Activated CD8-positive, alpha-beta T cell treated with anti-CD3 and anti-CD28 coated beads for 36 hours (primary cell): ENCODE measurements at places on chromosomes 2 and 18. TPM values are rescaled to one million over a fixed set of nuclear protein-coding genes. Genes with fewer than 3 reads are reported as not detected.

GRCh38 chr2:144015036-144015435 lies 504.9 kb downstream of the ZEB2 start:
- peaks cover 3% of the 10 kb centered on the region for H3K36me3 ChIP-seq
- no peak overlapping the region for H3K27ac ChIP-seq
- peaks cover 2% of the 10 kb centered on the region for H3K4me1 ChIP-seq
- no peaks in the 10 kb centered on the region for H3K27me3 ChIP-seq
- DNase-seq = no peak
- H3K4me3 ChIP-seq = no peak overlapping the region

The SATB2 gene
- total RNA-seq = 0.14 TPM

GRCh38 chr2:242056785-242057184 lies 187.3 kb downstream of the RTP5 start:
- no peak overlapping the region for H3K4me3 ChIP-seq
- DNase-seq = no peak
- H3K36me3 ChIP-seq = no peaks in the 10 kb centered on the region
- no peak overlapping the region for H3K27ac ChIP-seq

GRCh38 chr2:36708041-36708741 lies 11.7 kb downstream of the VIT start:
- H3K4me3 ChIP-seq = no peak overlapping the region
- H3K27me3 ChIP-seq = no peaks in the 10 kb centered on the region
- no peaks in the 10 kb centered on the region for H3K4me1 ChIP-seq
- no peaks in the 10 kb centered on the region for H3K36me3 ChIP-seq
- no peak for DNase-seq

- no peaks in the 10 kb centered on the region for H3K4me1 ChIP-seq
- H3K27ac ChIP-seq = no peak overlapping the region
- H3K27me3 ChIP-seq = no peaks in the 10 kb centered on the region
- no peak for DNase-seq
- H3K4me3 ChIP-seq = no peak overlapping the region
These were observed 330.6 kb downstream of the CYRIA start for GRCh38 chr2:16334886-16335603.

The ASXL3 gene
- not detected for total RNA-seq

DNA sequence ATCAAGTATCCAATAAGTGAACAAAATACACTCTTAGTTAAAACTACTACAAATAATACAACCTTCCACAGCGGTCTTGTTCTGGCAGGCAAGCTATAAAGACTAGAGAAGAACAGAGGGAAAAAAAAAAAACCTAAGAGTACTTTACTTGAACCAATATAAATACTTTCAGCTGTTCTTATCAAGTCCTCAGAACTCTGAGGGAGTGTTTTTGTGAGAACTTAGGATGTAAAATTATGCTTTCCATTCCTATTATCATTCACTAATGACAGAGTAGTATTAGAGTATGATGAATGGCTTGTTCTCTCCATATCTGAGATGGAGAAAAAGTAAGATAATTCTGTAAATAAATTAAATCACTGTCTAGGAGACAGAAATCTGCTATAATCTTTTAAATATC lies 68.3 kb downstream of the ATL2 start:
- no peaks in the 10 kb centered on the region for H3K27me3 ChIP-seq
- H3K4me3 ChIP-seq = no peak overlapping the region

The FSIP2 gene
- total RNA-seq = not detected
